ENCODE measurements at places on chromosomes 11 and 22.
A peak's percentile ranks its signal among the peaks of the same experiment; 100 is the strongest.

DNA sequence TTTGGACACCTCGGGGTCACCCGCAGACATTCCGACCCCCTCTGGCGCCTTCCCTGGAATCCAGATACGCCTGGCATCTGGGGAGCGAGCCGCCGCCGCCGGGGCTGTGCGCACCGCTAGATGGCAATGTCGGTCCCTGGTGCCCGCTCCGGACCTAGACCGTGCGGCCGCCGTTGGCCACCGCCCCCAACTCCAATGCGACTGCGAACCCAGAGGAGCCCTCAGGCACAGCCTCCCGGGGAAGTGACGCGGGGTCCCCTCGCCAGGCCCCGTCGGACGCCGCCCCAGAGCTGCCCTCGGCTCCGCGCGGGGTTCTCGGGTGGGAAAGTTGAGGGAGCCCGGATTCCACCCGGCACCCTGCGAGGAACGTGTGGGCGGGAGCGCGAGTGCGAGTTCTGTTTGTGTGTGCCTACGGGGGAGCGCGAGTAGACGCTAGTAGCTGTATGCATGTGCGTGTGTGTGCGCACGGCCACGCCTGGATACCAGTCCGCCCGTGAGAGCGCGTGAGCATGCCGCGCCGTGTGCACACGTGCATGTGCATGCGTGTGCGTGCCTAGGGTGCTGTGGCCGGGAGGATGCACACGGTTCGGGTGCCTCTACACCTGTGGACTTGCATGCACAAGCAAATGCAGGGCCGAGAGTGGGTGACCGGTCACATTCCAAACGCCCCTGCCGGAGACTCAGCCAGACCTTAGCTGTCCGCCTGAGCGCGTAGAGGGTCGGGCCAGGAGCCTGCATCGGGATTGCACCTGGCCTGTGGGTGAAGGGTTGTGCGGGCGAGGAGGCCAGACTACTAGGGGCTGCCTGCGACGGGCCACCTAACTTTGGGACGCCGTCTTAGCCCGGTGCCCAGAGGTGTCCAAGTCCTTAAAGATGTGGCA, 1.9 kb downstream of the CHRM4 start:
- H3K27me3 ChIP-seq: peaks cover 21% of the 10 kb centered on the region
- no peaks in the 10 kb centered on the region for H3K36me3 ChIP-seq
- peak; percentile 77 for DNase-seq
- no peak overlapping the region for H3K27ac ChIP-seq
- peak overlapping the region; percentile 25 for H3K4me3 ChIP-seq

GRCh38 chr11:35043936-35044335, 95.0 kb upstream of the CD44 start:
- H3K4me3 ChIP-seq: no peak overlapping the region
- H3K27ac ChIP-seq: no peak overlapping the region
- peaks cover 23% of the 10 kb centered on the region for H3K4me1 ChIP-seq
- DNase-seq: peak; percentile 59
- no peaks in the 10 kb centered on the region for H3K27me3 ChIP-seq
- no peaks in the 10 kb centered on the region for H3K36me3 ChIP-seq

DNA sequence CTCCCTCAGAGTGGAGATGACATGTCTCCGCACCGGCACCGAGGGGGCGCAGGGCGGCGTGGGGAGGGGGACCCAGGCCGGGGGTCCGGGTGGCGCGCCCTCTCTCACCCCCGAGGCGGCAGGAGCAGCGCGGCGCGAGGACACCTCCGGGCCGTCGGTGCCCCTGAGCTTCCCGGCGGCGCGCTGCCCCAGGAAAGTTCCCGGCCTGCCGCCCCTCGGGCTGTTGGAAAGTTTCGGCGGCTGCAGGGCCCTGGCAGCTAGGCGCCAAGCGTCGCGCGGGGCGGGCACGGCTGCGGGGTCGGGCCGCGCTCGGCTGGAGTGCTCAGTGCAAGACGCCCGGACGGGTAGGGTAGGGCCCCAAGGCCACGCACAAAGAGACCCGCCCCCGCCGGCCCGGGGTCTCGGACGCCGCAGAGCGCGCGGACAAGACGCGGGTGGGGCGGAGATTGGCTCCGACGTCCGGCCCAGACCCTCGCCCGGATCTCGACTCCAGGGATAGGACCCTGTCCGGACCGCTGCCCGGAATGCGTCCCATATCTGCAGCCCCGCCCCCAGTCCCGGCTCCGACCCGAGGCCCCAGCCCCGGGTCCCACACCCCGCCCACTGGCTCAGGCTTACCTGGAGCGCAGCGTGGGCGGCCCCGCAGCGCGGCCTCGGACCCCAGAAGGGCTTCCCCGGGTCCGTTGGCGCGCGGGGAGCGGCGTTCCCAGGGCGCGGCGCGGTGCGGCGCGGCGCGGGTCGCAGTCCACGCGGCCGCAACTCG, 471 bp downstream of the ARVCF start:
- no peaks in the 10 kb centered on the region for H3K4me1 ChIP-seq
- H3K27ac ChIP-seq: no peak overlapping the region
- DNase-seq: no peak
- H3K27me3 ChIP-seq: peaks cover 36% of the 10 kb centered on the region
- H3K4me3 ChIP-seq: peak overlapping the region; percentile 47
- H3K36me3 ChIP-seq: no peaks in the 10 kb centered on the region

DNA sequence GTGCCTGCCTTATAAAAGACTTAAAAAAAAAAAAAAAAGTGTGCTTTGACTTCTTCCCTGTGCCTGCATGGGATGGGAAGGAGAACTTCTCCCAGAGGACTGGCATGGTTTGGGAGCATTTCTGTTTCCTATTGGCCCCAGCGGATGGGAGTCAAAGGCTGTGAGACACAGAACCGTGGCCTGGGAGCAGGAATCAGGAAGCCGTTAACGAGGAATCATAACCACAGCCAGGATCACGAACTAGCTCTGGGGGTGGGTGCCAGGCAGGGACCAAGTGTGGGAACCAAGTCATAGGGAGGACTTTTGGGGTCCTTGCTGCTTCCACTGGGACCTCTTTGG, 526 bp downstream of the C1QTNF6 start:
- no peak overlapping the region for H3K27ac ChIP-seq
- no peak for DNase-seq
- H3K4me3 ChIP-seq: no peak overlapping the region
- H3K27me3 ChIP-seq: no peaks in the 10 kb centered on the region
- peaks cover 31% of the 10 kb centered on the region for H3K4me1 ChIP-seq

DNA sequence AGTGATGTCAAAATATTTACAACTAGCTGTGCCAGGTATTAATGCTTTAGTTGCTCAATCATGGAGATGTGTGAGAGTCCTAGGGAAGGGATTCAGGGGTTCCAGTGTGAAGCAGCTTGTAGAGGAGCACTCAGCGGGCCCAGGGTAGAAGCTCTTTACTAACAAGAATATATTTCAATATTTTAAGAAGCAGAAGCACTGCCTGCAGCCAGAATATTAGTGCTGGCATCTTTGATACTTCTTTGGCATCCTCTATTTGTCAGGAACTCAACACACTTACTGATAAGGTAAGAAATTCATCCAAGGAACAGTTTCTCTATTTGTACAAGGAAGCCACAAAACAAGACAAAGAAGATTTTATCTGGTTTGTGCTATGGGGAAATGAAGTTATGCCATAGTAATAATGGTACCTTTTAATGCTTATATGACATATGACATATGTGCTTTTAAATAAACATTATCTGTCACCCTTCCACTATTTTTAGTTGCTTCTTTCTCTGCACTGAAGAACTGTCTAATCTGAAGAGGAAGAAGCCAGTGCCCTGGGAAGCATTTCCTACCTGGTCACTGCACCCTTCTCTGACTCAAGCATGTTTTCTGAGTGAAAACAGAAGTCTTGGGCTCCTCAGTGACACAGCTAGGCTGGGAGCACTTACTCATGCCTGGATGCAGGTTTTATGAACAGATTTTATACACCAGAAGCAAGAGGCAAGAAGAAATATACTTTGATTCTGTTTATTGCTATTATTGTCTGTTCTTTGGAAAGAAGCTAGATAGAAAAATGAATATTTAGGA, 388.1 kb upstream of the CCDC90B start:
- no peaks in the 10 kb centered on the region for H3K27me3 ChIP-seq
- no peak overlapping the region for H3K27ac ChIP-seq
- DNase-seq: no peak
- no peaks in the 10 kb centered on the region for H3K4me1 ChIP-seq
- no peak overlapping the region for H3K4me3 ChIP-seq

DNA sequence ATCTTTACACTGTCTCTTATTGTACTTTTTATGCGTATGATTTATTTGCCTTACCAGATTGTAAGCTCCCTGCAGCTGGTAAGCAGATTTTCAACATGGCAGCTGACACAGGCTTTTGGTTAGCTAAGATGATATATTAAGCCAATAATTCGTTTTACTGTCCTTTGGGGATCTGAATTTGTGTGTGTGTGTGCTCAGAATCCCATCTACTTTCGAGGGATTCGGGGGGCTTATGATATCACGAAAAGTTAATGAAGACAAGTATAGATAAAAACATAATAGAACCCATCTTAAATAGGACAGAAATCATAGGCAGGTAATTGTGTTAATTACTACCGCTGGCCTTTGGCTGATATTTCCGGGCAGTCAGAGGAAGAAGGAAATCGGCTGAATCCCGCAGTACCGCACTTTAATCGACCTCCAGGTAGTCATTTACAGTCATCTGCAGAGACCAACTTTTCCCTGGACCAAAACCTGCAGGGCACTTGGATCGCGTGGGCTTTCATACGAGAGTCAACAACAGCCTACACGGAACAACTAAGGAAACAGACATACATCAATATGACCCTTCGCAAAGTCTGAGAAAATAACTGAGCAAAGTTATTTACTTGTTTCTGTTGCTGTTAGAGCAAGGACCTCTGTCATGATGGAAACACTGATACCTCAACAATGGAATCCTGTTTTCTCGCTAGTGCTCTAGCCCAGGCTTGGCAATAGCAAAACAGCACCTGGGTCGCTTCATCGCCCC, 802 bp downstream of the KBTBD3 start:
- peak overlapping the region; percentile 81 for H3K27ac ChIP-seq
- peaks cover 8% of the 10 kb centered on the region for H3K36me3 ChIP-seq
- peaks cover 34% of the 10 kb centered on the region for H3K4me1 ChIP-seq
- H3K4me3 ChIP-seq: peak overlapping the region; percentile 92
- H3K27me3 ChIP-seq: no peaks in the 10 kb centered on the region

GRCh38 chr11:65325435-65325834, 8.2 kb upstream of the DPF2 start:
- no peaks in the 10 kb centered on the region for H3K36me3 ChIP-seq
- H3K27me3 ChIP-seq: no peaks in the 10 kb centered on the region
- H3K27ac ChIP-seq: no peak overlapping the region

GRCh38 chr11:18172666-18173065, at the start of gene MRGPRX4:
TSS of gene MRGPRX4 (plus strand) at chr11:18172837. CDS start at chr11:18173257, 420 bp downstream.
- peaks cover 33% of the 10 kb centered on the region for H3K27me3 ChIP-seq
- H3K4me1 ChIP-seq: no peaks in the 10 kb centered on the region
- H3K4me3 ChIP-seq: no peak within 1 kb of the TSS
- H3K27ac ChIP-seq: no peak within 1 kb of the TSS
- DNase-seq: no peak

DNA sequence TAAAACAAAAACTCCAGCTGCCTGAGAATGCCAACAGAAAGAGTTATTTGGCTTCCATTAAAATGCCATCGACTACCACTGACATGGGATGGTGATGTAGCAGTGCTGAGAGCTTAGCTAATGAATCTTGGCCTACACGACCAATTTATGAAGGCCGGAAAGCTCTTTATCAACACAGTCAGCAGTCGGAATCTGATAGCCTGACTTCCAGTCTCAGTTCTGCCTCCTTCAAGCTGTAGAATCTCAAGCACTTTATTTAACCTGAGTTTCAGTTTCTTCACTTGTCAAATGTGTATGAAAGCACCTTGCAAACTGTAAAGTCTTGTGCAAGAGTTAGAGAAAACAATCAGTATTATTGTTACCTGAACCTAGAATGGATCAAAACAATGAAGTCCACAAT, 335.7 kb upstream of the NARS2 start:
- no peaks in the 10 kb centered on the region for H3K36me3 ChIP-seq
- H3K4me1 ChIP-seq: no peaks in the 10 kb centered on the region
- H3K27ac ChIP-seq: no peak overlapping the region
- DNase-seq: no peak
- no peak overlapping the region for H3K4me3 ChIP-seq

DNA sequence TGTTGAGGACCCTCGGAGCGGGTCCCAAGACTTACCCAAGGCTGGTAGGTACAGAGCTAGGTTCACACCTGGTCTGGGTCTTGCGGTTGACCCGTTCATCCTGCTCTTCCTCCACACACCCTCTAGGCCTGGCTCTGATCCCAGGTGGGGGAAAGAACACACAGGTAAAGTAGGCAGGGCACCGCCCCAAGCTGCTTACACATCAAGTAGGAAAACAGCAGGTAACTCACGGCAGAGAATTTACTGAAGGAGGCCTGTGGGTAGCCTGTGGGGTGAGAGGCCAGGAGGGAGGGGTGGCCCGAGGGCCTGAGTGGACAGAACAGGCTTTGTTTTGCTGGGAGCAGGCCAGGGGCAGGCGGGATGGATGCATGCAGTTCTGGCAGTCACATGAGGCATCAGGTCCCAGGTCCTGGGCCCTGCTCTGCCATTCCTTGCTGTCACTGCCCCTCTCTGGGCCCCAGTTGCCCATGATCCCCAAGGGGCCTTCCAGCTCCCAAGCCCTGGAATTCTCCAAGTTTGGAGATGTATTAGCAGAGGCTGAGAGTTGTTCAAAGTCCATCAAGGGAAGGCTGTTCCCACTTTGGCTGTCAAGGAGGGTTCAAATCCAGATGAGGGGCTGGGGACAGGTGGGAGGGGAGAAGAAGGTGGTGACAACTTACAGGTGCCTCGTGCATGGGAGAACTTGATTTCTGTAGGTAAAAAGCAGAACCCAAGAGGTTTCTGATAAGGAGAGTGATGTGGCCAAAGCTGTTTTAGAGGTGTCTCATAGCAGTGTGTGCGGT, 5.7 kb downstream of the TSKU start:
- H3K27me3 ChIP-seq: peaks cover 26% of the 10 kb centered on the region
- no peak overlapping the region for H3K4me3 ChIP-seq
- DNase-seq: no peak
- H3K4me1 ChIP-seq: peaks cover 6% of the 10 kb centered on the region
- no peaks in the 10 kb centered on the region for H3K36me3 ChIP-seq

GRCh38 chr11:104136861-104137260, 27.1 kb downstream of the PDGFD start:
- no peaks in the 10 kb centered on the region for H3K36me3 ChIP-seq
- no peaks in the 10 kb centered on the region for H3K27me3 ChIP-seq
- no peak overlapping the region for H3K4me3 ChIP-seq
- no peak overlapping the region for H3K27ac ChIP-seq
- DNase-seq: no peak

- no peaks in the 10 kb centered on the region for H3K4me1 ChIP-seq
- H3K4me3 ChIP-seq: no peak overlapping the region
These were observed 4.5 kb downstream of the GSTT2 start for GRCh38 chr22:23984430-23984829.

GRCh38 chr11:118842369-118842768, 41.3 kb upstream of the CXCR5 start:
- no peak overlapping the region for H3K27ac ChIP-seq
- DNase-seq: no peak
- no peak overlapping the region for H3K4me3 ChIP-seq
- no peaks in the 10 kb centered on the region for H3K27me3 ChIP-seq
- H3K4me1 ChIP-seq: no peaks in the 10 kb centered on the region

GRCh38 chr22:24868979-24869378, 63.0 kb downstream of the SGSM1 start:
- H3K27me3 ChIP-seq: no peaks in the 10 kb centered on the region
- no peak overlapping the region for H3K27ac ChIP-seq
- H3K4me1 ChIP-seq: no peaks in the 10 kb centered on the region
- DNase-seq: no peak
- H3K4me3 ChIP-seq: no peak overlapping the region

- no peaks in the 10 kb centered on the region for H3K36me3 ChIP-seq
- H3K4me3 ChIP-seq: no peak within 1 kb of the TSS
- H3K4me1 ChIP-seq: no peaks in the 10 kb centered on the region
- no peak for DNase-seq
These were observed at the start of gene SCGB1D2 for GRCh38 chr11:62242021-62242420. TSS of gene SCGB1D2 (plus strand) at chr11:62242239. CDS start at chr11:62242308, 69 bp downstream.
